ENCODE measurements at places on chromosomes 3 and 15.

DNA sequence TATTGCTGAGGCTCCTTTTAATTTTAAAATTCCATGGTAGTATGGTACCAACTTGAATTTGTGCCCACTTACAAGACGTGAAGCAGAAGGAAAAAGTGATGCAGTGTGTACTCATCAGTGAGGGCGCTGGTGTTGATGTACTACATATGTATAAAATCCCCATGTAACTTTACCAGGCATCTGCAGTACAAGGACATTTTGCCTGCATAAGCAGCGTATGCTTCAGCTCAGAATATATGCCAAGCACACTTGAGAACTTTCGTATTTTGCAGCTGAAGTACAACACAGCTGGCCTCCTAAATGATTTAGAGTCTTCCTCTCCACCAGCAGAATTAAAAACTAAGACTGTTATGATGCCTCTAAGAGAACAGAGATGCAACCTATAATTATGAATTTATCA lies 108.9 kb downstream of the RYR3 start:
- DNase-seq = no peak

DNA sequence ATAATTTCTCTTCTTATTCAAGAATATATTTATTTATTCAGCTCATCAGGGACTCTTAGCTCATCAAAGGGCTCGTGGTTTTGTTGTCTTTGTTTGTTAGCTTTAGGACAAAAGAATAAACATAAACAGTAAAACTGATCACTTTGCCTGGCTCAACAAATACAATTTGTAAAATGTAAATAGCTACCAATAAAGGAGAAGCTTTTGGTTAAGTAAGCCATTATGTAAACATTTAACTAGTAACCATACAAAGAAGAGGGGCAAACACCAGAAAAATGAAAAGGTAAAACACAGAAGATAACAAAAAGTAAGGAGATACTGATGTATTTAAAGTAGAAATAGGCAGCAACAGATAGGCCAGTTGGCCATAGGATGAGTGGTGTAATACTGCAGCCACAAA lies 761.7 kb downstream of the ROBO1 start:
- DNase-seq = no peak

- DNase-seq = no peak
Measured at GRCh38 chr3:17709236-17709810, 33.1 kb downstream of the TBC1D5 start.

- no peak for DNase-seq
Measured at GRCh38 chr3:113092746-113093145, 102.0 kb downstream of the GTPBP8 start.

DNA sequence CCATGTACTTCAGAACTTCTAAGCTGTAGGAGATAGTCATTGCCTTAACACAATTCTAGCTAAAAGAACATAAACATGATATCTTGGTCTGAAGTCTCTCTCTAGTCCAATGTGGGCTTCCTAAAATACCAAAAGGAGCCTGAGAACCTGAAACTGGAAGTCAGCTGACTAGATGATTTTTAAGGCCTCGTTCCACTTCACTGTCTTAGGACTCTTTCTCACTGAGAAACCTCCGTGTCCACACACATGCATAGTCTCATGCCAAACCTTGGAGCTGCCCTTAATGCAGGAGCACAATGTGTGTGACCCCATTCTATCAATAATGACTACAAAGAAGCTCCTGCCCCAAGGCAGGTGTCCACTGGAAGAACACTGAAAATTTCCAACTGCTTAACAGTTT lies 87.7 kb downstream of the ETFA start:
- DNase-seq = no peak

GRCh38 chr3:126259411-126260391 lies 79.3 kb upstream of the ALDH1L1 start:
- DNase-seq = no peak

DNA sequence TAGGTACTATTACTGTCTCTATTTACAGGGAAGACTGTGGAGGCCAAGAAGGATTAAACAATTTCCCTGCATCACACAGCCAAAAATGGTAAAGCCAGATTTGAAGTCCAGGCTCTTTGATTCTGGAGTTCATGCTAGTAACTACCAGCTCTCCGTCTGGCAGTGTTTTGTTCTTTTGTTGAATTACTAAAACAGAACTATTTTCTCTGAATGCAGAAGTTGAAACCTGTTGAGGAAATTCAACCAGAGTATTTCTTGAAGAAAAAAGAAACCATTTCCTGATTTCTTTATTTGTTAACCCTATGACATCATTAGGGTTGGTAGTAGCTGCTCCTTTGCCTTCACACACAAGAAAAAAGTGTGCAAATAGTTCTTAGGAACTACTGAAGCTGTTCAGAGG lies 34.3 kb downstream of the CRTC3 start:
- no peak for DNase-seq

DNA sequence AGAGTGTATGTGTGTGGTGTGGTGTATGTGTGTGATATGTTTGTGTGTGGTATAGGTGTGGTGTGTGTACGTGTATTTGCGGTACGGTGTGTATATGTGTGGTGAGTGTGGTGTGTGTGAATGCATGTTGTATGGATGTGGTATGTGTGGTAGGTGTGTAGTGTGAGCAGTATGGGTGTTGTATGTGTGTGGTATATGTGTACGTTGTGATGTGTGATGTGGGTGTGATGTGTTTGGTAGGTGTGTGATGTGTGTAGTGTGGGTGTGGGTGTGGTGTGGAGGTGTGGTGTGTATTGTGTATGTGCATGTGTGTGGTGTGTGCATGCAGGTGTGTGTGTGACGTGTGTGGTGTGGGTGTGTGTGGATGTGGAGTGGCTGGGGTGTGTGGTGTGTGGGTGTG lies 58.7 kb downstream of the EFCAB12 start:
- DNase-seq = no peak

DNA sequence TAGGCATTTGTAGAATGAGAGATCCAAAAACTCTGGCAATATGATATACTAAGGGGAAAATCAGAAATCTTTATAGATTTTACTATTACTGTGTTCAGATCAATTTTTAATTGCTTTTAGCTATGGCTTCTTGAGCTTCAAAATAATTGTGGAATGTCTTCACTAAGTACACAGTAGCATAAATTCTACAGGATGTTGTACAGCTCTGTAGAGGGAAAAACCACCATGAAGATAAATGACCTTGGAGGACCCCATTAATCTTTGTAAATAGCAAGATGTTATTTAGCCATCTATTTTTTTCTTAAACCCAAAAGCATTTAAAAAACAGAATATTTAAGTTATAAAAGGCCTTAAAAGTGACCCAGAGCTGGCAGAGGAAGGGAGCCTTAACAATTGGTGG lies 43.9 kb upstream of the FNDC3B start:
- no peak for DNase-seq

GRCh38 chr3:15218689-15219088 lies 12.6 kb downstream of the CAPN7 start:
- DNase-seq = no peak

- no peak for DNase-seq
Measured at GRCh38 chr3:78644847-78645246, 1123.0 kb downstream of the ROBO1 start.

DNA sequence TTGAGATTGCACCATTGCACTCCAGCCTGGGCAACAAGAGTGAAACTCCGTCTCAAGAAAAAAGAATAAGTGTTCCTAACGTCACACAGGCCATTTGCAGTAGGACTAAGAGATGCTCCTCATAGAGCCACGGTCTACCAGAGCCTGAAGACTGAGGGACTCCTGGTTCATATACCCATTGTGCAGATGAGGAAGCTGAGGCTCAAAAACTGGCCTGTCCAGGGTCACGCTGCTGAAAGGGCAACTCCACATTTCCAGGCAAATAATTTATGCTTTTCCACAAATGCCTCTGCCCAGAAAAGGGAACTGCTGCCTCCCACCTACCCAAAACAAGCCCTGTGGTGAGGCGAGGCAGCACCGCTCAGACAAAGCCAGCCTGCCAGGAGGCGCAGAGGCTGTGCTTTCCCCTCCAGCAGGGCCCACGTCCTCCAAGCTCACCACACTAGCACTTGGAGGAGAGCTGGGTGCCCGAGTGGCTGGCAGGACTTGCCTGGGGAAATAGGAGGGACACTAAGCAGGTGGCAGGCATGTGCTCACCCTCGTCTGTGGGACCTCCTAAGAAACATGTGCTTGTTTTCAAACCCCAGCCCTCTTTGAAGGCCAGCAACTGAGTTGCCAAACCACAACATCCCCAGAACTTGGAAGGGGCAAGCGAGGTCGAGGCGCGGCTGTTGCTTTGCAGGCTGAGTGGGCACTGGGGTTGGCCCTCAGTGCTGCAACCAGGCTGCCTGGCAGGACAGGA lies 195.6 kb downstream of the XXYLT1 start:
- DNase-seq = no peak

DNA sequence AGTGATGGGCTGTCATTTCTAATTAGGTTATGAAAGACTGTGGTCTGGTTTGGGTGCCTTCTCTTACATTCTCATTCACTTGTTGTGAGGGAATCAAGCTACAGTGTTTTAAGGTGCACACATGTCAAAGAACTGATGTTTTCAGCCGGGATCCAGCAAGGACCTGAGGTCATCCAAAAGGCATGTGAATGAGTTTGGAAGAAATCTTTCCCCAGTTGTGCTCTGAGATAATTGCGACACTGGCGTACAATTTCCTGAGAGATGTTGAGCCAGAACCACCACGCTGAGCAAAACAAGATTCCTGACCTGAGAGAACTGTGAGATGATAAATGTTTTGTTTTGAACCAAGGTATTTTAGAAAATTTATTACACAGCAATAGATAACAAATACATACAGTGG lies 295.3 kb upstream of the SLITRK3 start:
- no peak for DNase-seq

- no peak for DNase-seq
Measured at GRCh38 chr15:96582473-96582872, 252.0 kb downstream of the NR2F2 start.

GRCh38 chr15:73052653-73053397 lies 562 bp downstream of the NEO1 start:
- DNase-seq = no peak

- no peak for DNase-seq
Measured at GRCh38 chr15:43187544-43188155, 2.4 kb downstream of the CCNDBP1 start.

- DNase-seq = no peak
Measured at GRCh38 chr15:65026756-65027155, 2.7 kb downstream of the MTFMT start.

DNA sequence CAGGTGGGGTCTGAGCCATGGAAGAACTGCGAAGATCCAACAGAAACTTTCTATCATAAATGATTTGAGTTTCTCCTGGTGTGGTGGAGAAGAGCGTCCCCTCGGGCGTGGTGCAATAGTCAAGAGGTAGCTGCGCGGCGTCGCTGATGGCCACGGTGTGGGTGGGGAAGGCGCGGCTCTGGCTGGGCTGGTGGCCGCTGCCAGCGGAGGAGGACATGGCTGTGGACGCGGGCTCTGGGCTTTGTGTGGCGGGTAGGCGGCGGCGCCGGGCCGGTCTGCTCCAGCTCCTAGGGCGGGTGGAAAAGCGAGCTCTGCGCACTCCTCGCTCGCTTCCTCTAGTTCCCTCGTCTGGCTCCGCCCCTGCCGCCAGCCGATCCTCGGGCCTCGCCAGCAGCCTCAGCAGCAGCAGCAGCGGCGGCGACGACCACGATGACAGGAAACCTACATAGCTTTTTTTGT lies 5.9 kb downstream of the STARD9 start:
- peak; percentile 56 for DNase-seq

GRCh38 chr3:110564674-110565073 lies 506.9 kb upstream of the NECTIN3 start:
- DNase-seq = no peak

- DNase-seq = no peak
Measured at GRCh38 chr3:178850450-178851190, 221.0 kb downstream of the ZMAT3 start.

DNA sequence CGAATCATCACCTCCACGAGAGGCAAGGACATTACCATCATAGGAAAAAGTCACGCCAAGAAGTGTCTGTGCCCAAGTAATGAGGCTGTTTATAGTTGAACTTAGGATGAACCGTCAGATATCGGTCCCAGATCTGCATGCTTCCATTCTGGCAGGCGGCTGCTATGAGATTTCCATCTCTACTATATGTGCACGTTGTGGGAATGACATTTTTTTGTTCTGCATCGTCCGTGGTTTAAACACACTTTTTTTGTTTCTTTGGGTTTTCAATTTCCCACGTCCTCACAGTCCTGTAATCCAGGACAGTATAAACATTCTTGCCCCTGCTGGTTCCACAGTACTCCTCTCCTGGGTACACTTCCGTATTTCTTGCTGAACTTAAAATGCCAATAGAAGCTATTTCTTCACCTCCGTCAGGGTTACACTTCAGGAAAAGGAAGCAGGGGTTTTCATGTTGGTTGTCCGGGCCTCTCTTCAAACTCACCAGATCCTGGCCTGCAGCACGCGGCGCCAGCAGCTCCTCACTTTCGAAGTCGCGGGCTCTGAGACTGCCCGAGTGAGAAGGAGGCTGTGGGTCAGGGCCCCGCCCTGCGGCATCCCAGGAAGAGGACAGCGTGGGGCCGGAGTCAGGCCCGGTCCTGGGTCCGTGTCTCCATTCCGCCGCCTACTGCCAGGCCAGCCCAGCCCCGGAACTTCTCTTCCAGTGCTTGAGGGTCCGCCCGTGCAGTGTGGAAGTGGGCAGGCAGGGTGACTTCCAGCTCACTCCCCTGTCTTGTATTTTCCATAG lies 9.8 kb upstream of the TM4SF4 start:
- DNase-seq = no peak

GRCh38 chr15:40598126-40598525 lies 4.1 kb downstream of the KNL1 start:
- DNase-seq = no peak

- no peak for DNase-seq
Measured at GRCh38 chr3:189137416-189137815, 34.4 kb upstream of the TPRG1 start.

DNA sequence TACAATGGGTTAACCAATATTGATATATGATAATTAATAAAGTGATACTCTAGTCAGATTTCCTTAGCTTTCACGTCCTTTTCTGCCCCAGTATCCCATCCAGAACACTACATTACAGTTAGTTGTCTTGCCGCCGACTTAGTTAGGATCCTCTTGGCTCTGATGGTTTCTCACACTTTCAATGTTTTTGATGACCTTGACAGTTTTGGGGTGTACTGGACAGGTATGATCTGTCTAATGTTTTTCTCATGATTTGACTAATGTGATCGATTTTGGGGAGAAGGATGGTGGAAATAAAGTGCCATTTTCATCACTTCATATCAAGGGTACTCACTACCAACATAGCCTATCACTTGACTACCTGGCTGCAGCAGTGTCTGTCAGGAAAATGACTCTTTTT lies 245.0 kb upstream of the TMC3 start:
- no peak for DNase-seq

GRCh38 chr15:93980261-93980911 lies 251.0 kb upstream of the MCTP2 start:
- no peak for DNase-seq

DNA sequence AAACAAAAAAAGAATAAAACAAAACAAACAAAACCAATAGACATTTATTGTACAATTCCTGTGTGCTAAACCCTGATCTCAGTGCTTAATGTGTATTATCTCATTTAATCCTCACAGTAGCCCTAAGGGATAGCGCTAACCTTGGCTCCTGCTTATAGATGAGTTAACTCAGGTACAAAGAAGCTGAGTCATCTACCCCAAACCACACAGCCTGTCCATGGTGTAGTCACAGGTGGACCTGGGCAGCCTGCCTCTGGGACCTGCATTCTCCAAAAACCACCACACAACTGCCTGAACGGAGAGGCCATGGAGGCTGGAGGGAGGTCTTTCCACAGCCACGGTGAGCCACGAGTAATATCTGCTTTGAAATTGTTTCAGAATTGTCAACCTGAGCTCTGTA lies 5.5 kb upstream of the CLN6 start:
- no peak for DNase-seq
